ENCODE measurements at places on chromosomes 11 and 22. TPM values are rescaled to one million over a fixed set of nuclear protein-coding genes. Genes with fewer than 3 reads are reported as not detected.
A peak's percentile ranks its signal among the peaks of the same experiment; 100 is the strongest.

Gene CHRM1
- not detected for total RNA-seq

DNA sequence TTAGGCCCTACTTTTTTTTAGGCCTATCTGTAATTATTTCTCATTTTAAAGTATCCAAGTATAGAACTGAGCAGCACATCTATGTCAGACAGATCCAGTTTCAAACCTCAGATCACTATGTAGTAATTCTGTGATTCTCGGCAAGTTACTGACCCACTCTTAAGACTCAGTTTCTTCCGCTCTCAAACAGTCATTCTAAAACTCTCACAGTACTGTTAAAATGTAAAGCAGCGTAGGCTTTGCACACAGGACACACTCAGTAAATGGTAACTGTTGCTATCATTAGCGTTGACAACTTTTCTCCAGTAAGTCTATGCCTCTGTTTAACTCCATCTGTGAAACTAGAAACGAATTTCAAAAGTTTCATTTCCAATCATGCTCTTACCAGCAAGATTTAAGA, 277.1 kb downstream of the TTC28 start:
- H3K4me1 ChIP-seq, result no peaks in the 10 kb centered on the region
- no peaks in the 10 kb centered on the region for H3K27me3 ChIP-seq
- no peak for DNase-seq
- H3K27ac ChIP-seq, result no peak overlapping the region
- H3K36me3 ChIP-seq, result no peaks in the 10 kb centered on the region

DNA sequence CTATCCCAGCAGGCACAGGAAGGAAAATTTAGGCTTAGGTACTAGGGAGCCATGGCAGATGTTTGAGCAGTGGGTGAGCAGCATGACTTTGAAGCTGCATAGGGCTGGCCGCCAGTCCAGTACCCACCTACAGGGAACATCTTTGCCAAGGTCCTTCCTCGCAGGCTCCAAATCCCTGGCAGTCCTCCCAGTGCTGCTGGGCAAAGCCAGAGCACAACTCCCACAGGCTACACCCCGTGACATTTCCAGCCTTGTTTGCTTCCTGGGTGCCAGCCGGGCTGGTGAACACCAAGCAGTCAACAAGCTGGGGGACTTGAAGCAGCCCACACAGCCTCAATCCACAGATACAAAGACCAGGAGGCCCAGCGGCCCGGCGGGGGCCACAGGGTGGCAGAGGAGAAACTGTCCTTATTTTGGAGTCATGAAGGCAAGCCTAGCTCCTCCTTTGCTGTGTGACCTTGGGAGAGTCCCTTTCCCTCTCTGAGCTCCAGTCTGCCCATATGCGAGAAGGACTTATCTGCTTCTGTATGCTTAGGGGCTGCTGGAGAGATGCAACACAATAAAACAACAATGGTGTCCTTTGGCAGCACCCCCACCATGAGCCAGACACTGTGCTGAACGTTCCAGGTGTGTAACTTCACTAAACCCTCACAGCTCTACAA, 28.0 kb downstream of the TPST2 start:
- peaks cover 6% of the 10 kb centered on the region for H3K4me1 ChIP-seq
- no peak overlapping the region for H3K4me3 ChIP-seq
- H3K36me3 ChIP-seq, result no peaks in the 10 kb centered on the region
- DNase-seq, result no peak
- no peak overlapping the region for H3K27ac ChIP-seq

Gene INS
- total RNA-seq, result not detected

DNA sequence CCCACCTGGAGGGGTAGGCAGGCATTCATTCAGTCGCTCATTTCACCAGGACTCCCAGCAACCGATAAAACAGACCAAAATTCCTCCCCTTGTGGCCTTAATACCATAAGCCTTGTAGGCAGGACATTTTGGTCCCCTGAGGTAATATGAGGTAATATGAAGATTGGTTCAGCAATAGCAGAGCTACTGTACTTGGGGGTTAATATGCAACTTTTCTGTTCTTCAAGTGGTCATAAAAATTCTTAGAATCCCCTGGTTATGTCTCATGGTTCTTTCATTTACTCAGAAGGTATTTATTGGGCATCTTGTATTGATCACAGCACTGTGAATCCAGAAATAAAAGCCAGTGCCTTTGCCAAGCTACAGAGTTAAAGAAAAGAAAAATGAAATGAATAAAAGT, 29.8 kb downstream of the SHISA8 start:
- no peaks in the 10 kb centered on the region for H3K27me3 ChIP-seq
- no peaks in the 10 kb centered on the region for H3K4me1 ChIP-seq
- DNase-seq, result no peak
- H3K4me3 ChIP-seq, result no peak overlapping the region

DNA sequence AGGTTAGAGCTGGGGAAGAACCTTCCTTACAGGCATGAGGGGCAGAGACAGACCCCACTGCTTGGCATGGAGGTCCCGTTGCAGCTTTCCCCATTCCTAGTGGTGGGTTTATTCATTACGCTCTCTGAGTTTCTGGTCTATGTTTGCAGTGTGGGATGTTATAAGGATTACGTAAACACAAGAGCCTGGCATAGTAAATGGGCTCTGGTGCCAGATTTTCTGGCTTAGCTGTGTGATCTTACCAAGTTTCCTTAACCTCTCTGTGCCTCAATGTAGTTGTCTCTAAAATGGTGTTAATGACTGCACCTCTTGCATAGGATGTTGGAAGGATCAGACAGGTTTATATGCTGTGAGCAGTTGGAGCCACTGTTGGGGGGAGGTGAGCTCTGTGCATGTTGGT, 15.1 kb downstream of the DTX4 start:
- no peaks in the 10 kb centered on the region for H3K27me3 ChIP-seq
- DNase-seq, result no peak
- no peak overlapping the region for H3K4me3 ChIP-seq
- no peaks in the 10 kb centered on the region for H3K36me3 ChIP-seq

GRCh38 chr22:30596886-30597285, 5.2 kb upstream of the PES1 start:
- peaks cover 4% of the 10 kb centered on the region for H3K4me1 ChIP-seq
- no peaks in the 10 kb centered on the region for H3K36me3 ChIP-seq
- no peak overlapping the region for H3K4me3 ChIP-seq
- no peak overlapping the region for H3K27ac ChIP-seq

Gene CEP126
- total RNA-seq, result 2.6 TPM

- H3K27ac ChIP-seq, result no peak overlapping the region
- H3K27me3 ChIP-seq, result no peaks in the 10 kb centered on the region
- H3K4me1 ChIP-seq, result no peaks in the 10 kb centered on the region
- H3K4me3 ChIP-seq, result no peak overlapping the region
Observed at GRCh38 chr11:12777208-12777874, 103.1 kb downstream of the TEAD1 start.

DNA sequence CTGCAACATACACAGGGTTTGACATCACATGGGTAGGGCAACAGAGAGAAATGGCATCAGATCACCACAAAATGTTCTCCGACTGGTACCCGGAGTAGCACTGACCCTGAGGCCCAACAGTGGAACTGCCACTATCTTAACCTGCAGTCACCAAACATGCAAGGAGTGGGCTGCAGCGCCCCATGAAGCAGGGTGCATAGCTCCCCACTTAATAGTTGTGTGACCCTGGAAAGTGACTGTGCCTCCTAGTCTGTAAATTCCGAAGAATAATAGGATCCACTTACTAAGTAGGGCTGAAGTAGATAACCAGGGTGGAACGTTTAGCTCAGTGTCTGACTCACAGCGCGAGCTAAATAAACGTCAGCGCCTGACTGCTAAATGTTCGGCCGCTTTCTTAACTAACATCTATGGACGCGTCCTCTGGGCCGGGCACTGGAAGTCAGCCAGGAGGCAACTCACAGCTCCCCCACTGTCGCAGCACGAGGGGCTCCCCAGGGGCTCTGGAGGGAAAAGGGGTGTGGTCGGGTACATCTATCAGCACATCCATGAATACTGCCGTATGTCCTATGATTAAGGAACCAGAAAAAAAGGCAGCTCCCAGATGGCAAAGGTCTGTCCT, 777 bp downstream of the LTO1 start:
- H3K4me1 ChIP-seq, result peaks cover 42% of the 10 kb centered on the region
- no peaks in the 10 kb centered on the region for H3K27me3 ChIP-seq
- no peak for DNase-seq
- peak overlapping the region; percentile 80 for H3K27ac ChIP-seq
- H3K4me3 ChIP-seq, result peak overlapping the region; percentile 94
- H3K36me3 ChIP-seq, result peaks cover 21% of the 10 kb centered on the region

DNA sequence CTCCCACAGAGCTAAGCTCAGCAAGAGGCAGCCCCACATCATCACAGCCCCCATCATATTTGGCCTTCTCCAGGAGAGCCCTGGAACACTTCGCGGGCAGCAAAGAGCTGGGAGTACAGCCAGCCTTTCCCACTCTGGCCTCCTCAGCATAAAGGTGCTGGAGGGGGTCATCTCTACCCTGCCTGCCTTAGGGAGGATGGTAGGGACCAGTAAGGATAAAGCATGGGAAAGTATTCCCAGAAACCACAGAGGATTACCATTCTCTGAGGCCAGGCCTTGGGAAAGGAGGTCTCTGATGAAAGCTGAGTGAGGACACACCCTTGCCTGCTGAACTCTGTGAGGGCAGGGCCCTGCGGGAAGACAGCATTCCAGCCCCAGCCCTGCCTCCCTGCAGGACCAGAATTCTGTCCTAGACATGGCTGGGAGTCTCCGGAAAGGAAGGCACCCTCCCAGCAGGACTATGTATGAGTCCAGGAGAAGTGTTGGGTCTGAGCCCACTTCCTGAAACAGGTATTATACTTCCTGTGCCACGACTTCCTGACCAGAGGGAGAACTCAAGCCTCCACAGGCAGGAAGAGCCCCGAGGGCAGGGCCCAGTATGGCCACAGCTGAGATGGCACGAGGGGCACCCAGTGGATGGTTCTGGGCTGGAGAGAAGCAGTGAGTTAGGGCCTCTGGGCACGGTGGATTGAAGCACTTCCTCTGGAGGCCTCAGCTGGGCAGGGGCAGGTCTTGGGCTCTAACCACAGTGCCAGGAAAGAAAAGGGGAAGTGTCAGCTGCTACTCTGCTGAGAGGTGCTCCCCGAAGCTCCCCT, 12.9 kb upstream of the CASTOR1 start:
- H3K36me3 ChIP-seq, result peaks cover 33% of the 10 kb centered on the region
- peak overlapping the region; percentile 64 for H3K27ac ChIP-seq
- peaks cover 92% of the 10 kb centered on the region for H3K4me1 ChIP-seq
- H3K27me3 ChIP-seq, result no peaks in the 10 kb centered on the region
- no peak for DNase-seq
- peak overlapping the region; percentile 24 for H3K4me3 ChIP-seq

Gene SCT
- total RNA-seq, result not detected

Gene RIMBP3B
- 4.0 TPM for total RNA-seq

Gene CD3D
- 343 TPM for total RNA-seq

DNA sequence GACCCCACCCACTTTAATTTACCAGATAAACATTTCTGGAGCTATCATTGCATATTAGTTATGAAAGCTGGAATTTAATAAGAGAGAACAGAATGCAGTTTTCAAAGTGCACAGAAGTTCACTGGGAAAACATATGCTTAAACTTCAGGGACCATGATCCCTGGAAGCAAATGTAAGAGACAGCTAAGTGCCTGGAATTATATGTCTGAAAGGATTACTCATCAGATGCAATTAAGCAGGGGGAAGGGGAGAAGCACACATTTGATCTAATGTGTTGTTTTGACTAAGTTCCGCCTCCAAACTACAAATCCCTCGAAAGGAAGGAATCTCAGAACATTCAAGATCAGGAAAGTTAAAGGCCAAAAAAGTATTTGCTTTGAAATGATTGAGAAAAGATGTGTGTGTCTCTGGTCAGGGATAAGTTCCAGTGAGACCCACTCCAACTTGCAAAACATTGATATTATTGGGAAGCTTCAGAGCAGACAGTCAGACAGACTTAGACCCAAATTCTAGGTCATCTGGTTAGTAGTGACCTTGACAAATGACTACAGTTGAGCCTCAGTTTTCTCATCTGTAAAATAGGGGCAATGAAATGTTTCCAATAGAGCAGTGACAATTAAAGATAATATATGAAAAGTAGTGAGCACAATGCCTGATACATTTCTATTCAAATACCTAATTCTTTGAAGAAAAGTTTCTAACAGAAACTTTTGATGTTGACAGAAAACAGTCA, 147.6 kb downstream of the ME3 start:
- DNase-seq, result no peak
- H3K4me1 ChIP-seq, result no peaks in the 10 kb centered on the region
- H3K4me3 ChIP-seq, result no peak overlapping the region
- no peaks in the 10 kb centered on the region for H3K36me3 ChIP-seq

DNA sequence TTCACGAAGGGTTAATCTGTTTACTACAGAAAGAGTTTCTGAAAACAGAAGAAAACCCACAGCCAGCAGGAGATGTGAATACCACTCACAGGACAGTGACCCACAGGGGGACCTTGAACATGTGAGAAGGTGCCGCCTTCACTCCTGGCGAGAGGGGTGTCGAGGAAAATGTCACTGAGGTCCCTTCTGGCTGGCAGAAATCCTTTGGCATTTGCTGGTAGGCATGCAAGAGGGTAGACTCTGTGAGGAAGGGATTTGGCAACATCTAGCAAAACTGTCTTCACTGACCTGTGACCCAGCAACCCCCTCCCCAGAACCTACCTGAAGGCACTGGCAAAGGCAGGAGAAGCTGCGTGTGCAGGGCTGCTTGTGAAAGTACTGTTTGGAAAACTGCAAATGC, 8.6 kb downstream of the KCNQ1 start:
- no peak overlapping the region for H3K27ac ChIP-seq
- H3K36me3 ChIP-seq, result no peaks in the 10 kb centered on the region
- peaks cover 3% of the 10 kb centered on the region for H3K4me1 ChIP-seq

Gene DDIAS
- total RNA-seq, result 0.86 TPM

- peaks cover 5% of the 10 kb centered on the region for H3K4me1 ChIP-seq
- no peak for DNase-seq
- no peak overlapping the region for H3K4me3 ChIP-seq
- no peak overlapping the region for H3K27ac ChIP-seq
- peaks cover 30% of the 10 kb centered on the region for H3K36me3 ChIP-seq
- H3K27me3 ChIP-seq, result no peaks in the 10 kb centered on the region
Observed at GRCh38 chr11:108032800-108033199, 24.1 kb downstream of the CUL5 start.

Measured in CD4-positive, alpha-beta memory T cell (primary cell).